CD4-positive, alpha-beta T cell treated with Interleukin-15 for 1 hour (primary cell): ENCODE measurements at places on chromosomes 1 and 21.

DNA sequence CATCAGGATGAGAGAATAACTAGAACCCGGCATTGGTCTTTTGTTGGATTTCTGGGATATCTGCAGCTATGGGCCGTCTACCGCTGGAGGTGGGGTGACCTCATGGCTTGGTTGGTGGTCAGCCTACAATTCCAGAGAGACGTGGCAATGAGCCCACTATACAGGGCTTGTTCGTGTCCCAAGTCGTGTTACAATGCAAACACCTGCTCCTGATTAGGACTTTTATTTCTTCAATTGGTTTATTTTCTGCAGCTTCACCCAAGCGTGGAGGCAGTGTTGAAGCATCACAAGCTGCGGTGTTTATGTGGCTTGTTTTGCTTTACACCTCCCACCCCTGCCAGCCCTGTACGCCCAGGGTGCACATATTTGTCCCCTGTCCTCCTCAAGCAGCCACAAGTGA is 211.7 kb upstream of the TMEM51 start:
- DNase-seq: no peak

GRCh38 chr1:154206196-154206595 is at the start of gene CFAP141:
TSS of gene CFAP141 (minus strand) at chr1:154206333. CDS start at chr1:154206307, 26 bp downstream.
- no peak for DNase-seq

DNA sequence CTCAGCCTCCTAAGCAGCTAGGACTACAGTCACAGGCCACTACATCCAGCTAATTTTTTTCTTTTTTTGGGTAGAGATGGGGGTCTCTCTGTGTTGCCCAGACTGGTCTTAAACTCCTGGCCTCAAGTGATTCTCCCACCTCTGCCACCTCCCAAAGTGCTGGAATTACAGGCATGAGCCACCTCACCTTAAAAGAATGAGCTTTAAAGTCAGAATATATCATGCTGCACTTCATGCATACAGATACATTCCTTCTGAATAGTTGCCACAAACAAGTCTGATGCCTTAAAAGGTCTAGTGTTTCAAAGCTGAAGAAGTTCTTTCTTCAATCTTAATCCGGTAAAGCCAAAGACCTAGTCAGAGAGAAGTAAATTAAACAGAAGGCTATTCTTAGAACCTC is 23.8 kb upstream of the CPLANE2 start:
- no peak for DNase-seq

DNA sequence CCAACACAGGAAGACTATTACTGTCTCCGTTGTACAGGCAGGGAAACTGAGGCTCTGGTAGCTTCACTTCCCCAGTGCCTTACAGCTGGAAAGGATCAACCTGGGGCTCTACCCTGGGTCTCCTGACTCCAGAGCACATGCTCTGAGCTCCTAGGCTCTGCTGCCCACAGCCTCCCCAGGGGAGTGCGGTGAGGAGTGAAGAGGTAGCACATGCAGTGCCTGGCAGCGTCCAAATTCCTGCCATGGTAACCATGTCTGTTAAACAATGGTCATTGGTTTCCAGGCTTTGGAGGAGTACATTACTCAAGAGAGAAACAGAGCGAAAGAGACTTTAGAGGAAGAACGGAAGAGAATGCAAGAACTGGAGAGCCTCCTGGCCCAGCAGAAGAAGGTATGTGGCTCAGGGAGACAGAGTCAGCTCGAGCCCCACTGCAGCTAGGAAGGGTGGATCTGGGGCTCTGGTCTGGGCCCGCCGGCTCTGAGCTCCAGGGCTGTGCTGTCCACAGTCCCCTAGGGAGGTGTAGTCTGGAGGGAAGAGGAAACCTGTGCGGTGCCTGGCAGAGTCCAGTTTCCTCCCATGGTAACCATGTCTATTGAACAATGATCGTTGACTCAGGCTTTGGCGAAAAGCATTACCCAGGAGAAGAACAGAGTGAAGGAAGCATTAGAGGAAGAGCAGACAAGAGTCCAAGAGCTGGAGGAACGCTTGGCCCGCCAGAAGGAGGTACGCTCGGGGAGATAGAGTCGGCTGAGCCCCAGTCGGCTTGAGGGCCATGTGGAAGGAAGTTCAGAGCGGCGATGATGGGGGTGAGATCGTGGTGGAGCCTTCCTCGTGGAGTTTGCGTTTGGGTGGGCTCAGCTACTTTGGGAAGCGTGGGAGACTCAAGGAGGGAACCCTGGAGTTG is 64.6 kb upstream of the EFHD2 start:
- DNase-seq: no peak

GRCh38 chr1:78765489-78765888 is 115.9 kb downstream of the IFI44 start:
- no peak for DNase-seq

GRCh38 chr1:212794561-212795014 is 2.9 kb downstream of the TATDN3 start:
- DNase-seq: peak; percentile 43

GRCh38 chr1:39959651-39960333 is 4.8 kb downstream of the MFSD2A start:
- DNase-seq: no peak

- DNase-seq: no peak
These were observed 46.3 kb upstream of the IRF2BP2 start for GRCh38 chr1:234656070-234656895.

- DNase-seq: peak; percentile 18
These were observed 30.3 kb downstream of the UBR4 start for GRCh38 chr1:19179597-19180264.

GRCh38 chr1:99943223-99943794 is 26.5 kb upstream of the SLC35A3 start:
- no peak for DNase-seq

GRCh38 chr21:32062591-32063227 is 189.9 kb downstream of the HUNK start:
- no peak for DNase-seq

DNA sequence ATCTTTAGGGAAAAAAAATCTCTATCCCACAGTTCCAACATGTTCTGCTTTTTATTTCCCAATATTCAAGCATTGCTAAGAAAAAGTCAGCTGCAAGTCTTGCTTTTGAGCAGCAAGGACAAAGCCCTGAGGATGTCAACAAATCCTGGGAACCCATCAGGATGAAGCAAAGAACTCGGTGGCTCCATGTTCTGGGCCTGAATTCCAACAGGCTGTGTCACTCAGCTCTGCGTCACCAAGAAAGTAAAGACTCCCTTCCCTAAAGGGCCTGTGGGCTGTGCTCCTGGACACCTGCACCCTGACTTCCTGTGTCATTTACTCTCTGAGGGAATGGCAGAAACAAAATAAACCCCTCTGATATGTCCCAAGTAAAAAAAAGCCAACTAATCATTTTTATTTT is 95.5 kb downstream of the TIAM1 start:
- no peak for DNase-seq

- DNase-seq: no peak
These were observed 224.5 kb upstream of the NFIA start for GRCh38 chr1:60857851-60858250.

- DNase-seq: no peak
These were observed 8.4 kb upstream of the XKR8 start for GRCh38 chr1:27951396-27951795.

DNA sequence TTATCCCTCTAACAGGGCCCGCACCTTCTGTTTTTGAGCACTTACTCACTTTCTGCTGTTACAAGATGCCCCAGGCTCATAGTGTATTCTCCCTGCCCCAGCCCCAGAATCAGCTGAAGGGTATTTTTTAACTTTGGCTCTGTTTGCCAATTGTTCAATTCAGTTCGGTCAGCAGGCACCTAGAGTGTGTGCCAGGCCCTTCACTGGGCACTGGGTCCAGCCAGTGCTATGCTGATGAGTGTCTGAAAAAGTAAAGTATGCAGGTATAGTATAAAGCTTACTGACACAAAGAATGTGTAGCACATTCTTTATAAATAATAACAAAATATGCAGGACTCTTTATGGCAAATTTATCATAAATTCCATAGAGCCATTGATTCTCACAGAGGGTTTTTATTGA is 35.0 kb downstream of the FHAD1 start:
- no peak for DNase-seq

DNA sequence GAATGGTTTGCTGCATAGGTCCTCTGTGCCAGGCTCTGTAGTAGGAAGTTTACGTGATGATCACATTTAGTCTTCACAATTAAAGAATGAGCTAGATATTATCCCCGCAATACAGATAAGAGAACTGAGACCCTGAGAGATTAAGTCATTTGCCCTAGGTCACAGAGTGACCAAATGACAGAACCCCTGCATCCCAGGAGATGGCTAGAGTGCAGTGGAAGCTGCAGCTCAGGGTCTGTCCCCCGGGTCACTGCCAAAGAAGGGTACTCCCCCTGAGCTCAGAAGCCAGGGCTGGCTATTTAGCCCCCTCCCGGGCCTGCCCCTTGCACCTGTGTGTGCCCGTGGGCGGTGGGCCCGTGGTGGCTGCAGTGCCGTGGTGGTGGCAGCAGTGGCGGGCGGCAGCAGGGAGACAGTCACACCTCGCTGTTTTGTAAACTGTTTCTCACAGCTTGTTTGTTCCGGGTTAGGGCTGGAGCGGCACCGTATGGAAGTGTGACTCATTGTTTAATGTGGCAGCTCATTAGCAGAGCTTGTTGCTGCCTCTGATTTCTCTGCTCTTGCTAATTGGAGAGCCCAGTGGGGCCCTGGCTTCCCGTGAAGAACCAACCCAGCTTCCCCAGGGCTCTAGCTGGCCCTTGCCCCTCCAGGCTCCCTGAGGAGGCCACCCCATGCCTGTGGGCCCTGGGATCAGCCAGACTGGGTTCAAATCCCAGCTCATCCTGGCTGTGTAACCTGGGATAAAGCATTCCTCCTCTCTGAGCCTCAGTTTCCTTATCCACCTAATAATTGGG is 19.3 kb upstream of the FOXO6 start:
- DNase-seq: no peak

DNA sequence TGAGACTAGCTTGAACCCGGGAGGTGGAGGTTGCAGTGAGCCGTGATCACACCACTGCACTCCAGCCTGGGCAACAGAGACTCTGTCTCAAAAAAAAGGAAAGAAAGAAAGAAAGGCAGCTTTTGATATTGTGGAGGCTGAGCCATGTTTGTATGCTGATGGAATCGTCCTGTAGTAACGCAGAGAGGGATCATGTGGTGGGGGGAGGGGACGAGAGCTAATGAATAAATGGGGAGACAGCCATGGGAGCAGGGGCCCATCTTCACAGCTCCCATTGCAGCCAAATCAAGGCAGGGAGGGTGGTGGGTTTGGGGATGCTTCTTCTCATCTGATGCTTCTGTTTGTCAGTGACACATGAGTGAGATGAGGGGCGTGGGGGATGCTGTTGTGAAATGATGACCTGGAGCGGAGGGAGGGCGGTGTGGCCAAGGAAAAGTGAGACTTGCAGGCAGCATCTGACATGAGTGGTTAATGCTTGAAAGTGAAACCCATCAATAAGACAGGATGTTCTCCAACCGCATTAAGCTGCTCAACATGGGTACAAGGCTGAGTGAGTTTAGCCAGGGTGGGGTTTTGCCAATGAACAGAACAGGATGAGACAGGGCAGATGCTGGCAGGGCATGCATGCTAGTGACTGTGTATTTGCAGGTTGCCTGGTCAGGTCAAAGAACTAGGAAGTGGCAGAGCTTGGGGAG is 16.7 kb downstream of the SPATA21 start:
- peak; percentile 39 for DNase-seq

DNA sequence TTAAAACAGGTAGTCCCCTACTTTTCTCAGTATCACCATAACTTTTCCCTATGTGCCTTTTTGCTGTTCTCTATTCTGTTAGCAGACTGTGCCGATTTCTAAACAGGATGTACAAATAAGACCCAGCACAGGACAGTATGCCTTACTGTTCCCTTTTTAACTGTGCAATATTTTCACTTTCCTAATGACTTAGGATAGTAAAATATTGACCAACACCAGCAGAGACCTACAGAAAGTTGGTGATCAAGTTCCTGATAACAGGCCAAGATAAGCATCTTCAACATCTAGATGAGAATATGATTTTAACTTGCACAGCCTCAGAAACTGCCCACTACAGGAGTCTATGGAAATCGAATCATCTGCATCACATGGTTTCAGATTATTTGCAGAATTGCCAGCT is 42.0 kb downstream of the ADSS2 start:
- no peak for DNase-seq

GRCh38 chr1:153852170-153852569 is 70.6 kb downstream of the GATAD2B start:
- DNase-seq: no peak

GRCh38 chr1:223755992-223756775 is 43.8 kb downstream of the CAPN2 start:
- DNase-seq: no peak

GRCh38 chr1:235295902-235296350 is 32.1 kb downstream of the ARID4B start:
- DNase-seq: no peak

- no peak for DNase-seq
These were observed 8.5 kb downstream of the GPR157 start for GRCh38 chr1:9120312-9120958.

DNA sequence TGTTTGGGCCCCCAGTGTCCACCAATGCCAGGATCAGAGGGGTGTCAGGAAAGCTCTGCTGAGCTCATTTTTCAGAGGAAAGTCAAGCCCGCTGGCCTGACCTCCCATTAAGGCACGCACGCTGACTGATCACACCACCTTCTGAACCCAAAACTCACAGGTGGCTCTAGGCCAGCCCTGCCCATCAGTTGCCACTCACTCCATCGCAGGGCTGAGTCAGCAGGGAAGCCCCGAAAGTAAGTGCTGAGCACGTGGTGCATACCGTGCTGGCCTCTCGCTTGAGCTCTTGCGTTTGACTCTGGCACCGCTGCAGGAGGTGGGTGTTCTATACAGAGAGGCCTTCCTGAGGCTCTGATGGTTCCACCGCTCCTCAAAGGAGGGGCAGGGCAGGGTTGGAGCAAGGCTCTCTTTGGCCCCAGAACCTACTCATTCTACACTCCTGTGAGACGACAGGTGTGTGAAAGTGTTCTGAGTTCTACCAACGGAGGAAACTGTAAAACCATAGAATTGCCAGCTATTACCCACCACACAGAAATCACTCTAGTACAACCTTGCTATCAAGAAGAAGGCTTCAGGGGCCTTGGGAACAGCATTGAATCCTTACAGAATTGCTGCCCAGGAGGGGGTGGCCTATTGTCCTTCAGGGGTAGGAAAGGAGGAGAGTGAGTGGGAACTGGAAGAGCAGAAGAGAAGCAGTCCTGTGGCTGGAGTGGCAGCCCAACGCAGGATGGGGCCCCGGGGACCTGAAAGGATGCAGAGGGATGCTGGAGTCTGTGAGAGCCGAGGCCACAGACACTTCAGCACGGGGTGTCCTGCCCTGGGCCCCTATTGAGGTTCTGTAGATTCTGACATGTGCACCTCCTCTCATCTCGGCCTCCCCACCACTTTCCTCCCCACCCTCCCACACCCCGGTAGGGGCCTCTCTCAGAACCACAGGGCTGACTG is 214.7 kb upstream of the EDN2 start:
- DNase-seq: peak; percentile 38

DNA sequence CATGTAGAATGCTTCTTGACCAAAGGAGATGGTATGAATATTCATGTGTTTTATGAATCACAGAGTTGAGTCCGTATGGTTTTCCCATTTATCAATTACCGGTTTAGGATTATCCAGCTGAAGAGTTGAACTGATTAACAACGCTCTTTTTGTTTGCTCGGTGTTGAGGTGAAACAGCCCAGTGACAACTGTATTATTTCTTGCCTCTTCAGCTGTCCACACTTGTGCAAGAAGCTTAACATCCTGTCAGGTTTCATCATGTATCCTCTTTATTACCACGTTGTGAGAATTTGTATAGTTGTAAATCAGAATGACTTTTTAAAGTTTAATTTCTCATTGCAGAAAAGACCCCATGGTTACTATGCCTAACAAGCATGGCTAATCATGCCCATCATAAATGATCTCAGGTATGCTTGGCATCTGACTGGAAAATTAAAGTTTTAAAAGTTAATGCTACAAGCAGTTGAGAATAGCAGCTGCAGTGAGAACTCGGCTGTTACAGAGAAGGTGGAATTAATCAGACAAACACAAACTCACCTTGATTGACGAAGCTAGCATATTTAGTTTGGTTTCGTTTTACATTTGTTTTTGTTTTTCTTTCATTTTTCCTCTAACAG is 563.2 kb upstream of the ADGRL2 start:
- no peak for DNase-seq
